ENCODE measurements at places on chromosomes 5 and 9.

DNA sequence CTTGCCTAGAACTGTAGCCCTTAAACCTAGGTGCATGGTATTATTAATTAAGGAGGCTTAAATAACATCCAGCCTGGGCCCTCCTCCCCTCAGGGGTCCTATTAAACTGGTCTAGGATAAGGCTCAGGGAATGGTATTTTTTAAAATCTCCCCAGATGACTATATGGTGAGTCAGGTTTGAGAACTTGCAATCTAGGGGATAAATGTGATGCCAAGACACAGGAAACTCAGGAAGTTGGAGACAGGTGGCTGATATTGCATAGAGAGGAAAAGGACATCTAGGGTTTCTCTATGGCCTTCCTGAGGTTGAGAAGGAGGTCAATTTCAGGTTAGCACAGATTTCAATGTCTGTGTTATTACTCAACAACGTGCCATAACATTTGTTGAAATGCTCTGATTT lies 581.0 kb downstream of the TLE1 start:
- no peak for DNase-seq

DNA sequence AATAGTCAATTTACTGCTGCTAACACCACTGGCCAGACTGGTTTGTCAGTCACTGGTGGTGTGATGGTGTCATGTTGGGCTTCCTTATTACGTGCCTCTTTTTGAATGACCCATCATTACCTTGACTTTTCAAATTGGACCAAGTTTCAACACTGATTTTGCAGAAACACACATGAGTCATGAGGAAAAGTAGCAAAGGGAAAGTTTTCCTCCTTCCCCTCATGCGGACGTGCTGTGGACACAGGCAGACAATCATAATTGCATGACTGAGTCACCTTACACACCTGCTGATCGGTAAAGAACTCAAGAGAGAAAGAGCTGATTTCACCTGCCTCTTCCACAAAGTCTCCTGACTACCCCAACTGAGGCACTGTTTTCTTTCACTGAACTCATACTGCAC lies 324.5 kb downstream of the ARRDC3 start:
- no peak for DNase-seq

DNA sequence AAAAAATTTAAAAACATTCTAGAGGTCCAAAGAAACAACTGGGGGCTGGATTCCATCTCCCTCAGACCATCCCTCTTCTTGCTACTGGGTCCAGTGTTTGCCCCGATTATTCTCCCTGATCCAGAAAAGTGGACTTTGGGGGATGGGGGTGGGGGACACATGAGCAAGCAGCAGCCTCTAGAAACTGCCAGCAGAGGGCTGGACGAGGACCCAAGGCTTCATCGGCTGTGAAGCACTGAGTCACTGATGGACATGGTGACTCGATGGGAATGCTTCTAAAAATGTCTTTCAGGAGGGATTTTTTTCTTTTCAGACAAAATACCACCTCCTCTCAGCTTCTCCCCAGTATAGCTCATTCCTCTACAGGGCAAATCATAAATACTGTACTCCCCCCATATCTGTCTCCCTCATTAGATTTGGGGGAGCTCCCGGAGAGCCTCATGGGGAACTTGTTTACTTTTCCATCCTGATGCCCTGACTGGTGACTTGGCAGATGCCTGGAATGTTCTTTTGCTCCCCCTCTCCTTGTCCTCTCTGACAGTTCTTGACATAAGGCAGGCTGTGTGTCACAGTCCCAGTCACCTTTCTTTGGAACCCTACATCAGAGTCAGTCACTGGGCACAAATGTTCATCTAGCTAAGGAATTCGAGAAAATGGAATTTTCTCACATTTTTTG lies 67.2 kb upstream of the STC2 start:
- no peak for DNase-seq

DNA sequence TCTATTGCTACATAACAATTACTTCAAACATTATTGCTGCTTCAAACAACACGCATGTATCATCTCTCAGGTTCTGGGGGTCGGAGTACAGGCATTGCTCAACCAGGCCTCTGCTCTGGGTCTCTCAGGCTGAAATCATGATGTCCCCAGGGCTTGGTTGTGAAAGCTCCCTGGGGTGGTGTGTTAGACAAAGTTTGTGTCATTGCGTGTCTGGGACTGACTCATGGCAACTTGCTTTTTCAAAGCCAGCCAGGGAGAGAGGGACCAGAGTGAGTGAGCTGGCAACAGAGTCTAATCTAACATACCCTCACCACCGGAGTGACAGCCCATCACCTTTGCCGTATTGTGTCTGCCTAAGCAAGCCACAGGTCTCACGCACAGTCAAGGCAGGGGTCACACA lies 259.2 kb upstream of the NFIL3 start:
- DNase-seq: no peak

GRCh38 chr5:131068893-131069643 lies 96.0 kb downstream of the HINT1 start:
- peak; percentile 43 for DNase-seq

DNA sequence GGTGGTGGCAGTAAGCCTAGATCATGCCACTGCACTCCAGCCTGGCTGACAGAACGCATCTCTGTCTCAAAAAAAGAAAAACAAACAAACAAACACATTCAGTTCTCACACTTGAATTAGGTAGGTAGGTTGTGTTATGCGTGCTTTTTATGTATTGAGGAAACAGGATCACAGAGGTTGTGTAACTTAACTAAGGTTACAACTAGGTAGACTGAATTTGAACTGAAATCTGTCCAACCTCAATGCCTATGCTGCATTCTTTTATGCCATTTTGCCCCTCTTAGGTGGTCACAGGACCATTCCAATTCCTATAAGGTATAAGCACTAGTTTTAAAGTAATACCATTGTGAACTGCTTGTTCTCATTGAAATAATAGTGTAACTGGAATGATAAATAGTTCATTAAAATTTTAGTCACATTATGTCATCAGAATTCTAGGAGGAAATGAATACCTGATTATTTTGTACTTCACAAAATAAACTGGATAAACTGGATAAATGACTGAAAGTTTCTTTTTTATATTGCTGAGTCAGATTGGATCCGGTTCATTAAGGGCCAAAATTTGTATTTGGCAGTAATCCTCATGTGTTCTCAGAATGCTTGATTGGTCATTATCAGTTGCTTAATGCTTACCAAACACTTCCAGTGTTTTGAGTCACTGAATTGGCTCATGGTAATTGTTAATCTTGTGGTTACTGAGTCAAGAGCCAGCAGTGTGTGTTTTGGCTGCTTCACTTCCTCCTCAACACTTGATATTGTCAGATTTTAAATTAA lies 7.1 kb downstream of the UBAP1 start:
- peak; percentile 55 for DNase-seq

DNA sequence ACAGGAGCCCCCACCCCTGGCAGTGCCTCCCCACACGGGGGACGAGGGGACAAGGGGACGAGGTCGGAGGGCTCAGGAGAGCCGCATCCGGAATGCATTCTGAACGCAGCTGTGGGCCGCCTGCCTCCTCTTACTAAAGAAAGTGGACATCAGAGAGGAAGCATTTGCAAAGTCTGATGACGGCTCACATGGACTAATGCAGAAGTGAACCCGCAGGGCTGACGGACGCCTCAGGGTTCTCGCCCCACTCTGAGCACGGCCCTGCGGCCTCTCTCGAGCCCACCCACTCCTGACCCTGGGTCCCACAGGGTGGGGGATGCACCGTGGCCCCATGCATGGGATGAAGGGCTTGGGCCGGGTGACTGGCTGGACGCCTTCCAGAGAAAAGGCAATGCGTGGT lies 5.9 kb downstream of the LPCAT1 start:
- DNase-seq: no peak

DNA sequence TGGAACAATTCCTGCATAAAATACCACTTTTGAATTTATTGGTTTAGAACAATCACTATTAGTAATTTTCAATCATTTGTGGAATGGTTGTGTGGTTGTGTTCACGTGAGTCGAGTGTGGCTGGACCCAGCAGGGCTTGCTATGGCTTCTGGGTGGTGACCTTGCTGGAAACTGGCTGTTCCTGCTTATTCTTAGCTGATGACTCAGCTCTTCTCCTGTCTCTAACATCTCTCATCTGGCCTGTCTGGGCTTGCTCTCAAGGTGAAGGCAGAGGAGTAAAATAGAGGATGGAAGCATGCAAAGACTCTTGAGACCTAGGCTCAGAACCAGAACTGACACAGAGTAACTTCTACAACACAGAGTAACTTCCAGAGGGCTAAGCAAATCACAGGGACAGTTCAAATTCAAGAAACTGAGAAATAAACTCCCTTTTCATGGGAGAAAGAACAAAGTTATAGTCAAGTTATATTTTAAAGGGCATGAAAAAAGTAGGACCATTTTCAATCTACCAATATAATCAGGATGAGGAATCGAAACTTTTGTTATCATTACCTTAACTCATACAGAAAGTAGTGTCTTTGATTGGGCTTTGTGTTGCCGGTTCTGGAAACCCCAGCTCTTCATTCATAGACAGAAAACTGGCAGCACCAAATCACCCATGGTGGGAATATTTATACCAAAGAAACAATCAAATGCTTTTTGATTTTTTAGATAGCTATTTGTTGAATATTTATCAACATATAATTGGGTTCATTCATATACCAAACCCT lies 665.1 kb downstream of the CDH18 start:
- DNase-seq: no peak

DNA sequence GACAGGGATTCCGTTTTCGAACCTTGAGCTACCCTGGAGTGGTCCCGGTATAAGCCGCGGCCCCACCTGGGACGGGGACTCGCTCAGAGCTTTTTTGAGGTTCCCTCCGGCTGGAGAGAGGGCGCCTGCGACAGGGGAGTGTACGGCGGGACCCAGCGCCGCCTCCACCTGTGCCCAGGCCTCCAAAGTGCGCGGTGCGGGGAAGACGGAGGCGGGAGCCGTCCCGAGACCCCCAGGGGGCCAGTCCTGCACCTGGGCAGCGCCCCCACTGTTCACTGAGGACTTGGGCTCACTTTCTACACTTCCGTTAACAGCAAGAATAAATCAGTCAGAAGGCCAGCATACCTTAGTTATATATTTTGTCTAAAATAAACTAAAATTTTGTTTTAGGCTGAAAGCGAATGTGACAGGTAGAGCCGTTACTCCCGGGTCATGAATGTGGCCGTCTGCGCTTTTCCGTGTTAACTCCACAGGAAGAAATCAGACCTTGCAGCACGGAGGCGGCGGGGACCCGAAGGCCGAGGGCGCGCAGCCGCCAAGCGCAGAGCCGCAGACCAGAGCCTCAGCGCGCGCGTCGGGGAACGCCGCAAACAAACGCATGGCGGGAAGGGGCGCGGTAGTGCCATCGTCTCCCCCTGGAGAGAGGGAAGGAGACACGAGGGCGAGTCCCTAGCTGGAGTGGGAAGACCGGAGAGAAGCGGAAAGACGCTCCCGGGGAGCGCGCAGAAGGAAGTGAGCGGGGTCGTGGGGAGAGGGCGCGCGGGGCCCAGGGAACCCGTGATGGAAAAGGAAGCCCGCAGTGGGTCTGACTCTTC lies 14.1 kb downstream of the TRIM7 start:
- peak; percentile 64 for DNase-seq

GRCh38 chr5:176716320-176716719 lies 69.0 kb downstream of the TSPAN17 start:
- no peak for DNase-seq

DNA sequence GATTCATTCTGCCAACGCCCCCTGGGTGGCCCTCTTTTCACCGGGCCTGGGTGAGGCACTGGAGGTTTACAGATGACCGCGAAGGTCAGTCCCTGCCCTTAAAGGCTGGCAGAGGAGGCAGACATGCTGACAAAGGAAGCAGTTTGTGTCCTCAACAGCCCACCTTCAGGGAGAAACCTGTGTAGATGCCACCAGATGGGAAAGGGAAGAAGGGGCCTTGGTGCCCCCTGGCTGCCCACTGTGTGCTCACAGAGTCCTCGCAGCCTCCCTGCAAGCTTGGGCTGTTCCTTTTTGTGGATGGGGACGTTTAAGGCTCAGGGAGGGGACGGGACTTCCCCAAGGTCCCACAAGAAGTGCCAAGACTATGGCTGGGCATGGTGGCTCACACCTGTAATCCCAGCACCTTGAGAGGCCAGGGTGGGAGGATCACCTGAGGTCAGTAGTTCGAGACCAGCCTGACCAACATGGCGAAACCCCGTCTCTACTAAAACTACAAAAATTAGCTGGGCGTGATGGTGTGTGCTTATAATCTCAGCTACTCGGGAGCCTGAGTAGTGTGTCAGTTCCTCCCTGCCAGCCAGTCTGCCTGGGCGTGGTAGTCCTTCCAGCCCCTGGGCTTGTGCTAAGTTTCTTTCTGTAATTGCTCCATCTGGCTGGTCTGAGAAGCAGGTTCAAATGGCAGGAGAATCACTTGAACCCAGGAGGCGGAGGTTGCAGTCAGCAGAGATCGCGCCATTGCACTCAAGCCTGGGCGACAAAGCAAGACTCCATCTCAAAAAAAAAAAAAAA lies 36.2 kb downstream of the NEK6 start:
- DNase-seq: no peak

DNA sequence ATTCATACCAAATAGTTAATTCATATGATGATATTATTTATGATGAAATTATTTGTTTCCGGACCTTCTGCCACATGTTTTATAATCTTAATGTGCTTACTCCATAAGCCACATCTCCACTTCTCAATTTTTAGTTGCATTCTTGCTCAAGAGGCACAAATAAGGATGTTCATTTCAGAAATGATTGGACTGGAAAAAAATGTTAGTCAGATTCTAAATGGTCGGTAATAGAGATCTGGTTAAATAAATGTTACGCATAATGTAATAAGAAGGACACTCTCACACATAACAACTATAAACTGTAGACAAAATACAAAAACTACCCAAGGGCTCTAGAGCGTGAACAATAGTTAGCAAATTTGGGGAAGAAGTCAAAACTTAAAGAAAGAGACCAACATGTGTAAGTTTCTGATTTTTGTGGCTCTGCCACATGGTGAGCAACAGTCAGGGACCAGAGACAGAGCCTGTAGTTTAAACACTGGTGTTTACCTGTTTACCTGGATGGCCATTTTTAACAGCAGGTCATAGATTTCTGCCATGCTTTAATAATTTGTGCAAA lies 554.3 kb upstream of the CLINT1 start:
- no peak for DNase-seq

DNA sequence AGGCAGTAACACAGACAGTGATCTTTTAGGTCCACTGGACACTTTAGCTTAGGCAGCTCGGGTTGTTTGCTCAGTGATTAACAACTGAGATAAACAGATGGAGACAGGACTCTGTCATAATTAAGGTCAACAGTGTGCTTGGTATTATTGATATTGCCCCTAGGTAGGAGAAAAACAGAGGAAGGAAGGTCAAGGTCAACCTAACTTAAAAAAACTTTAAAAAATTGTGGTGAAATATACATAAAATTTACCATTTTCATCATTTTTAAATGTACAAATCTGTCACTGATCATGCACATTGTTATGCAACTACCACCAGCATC lies 2.1 kb upstream of the HSPA4 start:
- DNase-seq: no peak

- no peak for DNase-seq
Observed at GRCh38 chr9:85715587-85715986, 26.2 kb downstream of the AGTPBP1 start.

DNA sequence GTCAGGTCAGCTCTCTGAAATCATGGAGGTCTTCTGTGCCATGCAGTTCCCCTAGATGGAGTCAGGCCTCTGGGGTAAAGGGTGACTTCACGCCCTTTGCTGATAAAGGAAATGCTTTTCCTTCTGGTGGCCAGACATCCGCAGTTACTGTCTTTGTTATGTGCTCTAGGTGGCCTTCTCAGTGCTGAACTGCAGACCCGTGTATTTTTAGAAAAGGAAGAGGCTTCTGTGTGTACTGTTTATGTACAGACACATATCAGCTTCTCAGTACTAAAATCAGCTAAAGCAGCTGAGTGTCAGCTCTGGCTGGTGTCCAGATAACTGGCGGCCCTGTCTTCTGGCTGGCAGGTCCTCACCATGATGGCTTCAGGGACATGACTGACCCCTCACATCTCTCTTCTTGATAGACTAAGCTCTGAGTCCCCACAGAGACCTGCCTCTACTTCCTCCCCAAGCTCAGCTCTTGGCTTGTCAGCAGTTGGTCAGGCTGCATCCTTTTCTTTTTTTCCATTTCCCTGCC lies 75.3 kb downstream of the ARHGAP26 start:
- no peak for DNase-seq

Data from T-helper 1 cell (primary cell).